ENCODE measurements at places on chromosomes 7 and 10.

GRCh38 chr7:69800495-69800894 lies 202.2 kb downstream of the AUTS2 start:
- no peak for DNase-seq

GRCh38 chr7:87806150-87806549 lies 70.0 kb downstream of the SLC25A40 start:
- no peak for DNase-seq

- no peak for DNase-seq
Measured at GRCh38 chr7:45410893-45411292, 163.3 kb upstream of the ADCY1 start.

DNA sequence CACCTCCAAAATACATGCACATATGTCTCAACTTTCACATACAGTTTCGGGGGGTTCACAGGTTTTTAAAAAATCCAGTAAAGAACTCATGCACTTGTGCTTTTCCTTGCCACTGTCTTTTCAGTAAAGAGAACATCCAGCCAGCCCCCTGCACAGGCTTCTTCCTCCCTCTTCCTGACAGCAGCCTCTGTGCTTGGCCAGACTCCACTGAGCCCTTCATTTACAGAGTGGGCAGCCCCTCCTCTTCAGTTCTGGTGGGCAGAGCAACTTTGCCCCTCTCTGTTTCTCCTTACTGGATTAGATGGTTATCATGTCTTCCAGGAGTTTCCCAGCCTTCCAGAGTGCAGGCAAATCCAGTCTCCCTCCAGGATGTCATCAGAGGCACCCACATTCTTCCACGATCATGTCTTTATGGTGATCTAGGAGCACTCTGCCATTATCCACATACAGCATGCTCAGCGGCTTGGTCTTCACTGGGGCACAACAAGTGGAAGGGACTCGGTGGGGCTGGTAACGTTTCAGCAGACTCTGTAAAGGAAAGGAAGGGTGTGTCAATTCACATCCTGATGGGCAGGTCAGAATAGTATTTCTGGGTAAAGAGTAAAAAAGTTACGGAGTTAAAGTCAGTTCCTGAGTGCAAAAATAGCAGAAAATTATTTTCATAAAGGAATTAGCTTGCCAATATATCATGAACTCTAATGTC lies 8.8 kb downstream of the NODAL start:
- no peak for DNase-seq

- no peak for DNase-seq
Measured at GRCh38 chr10:119448628-119449584, 93.6 kb downstream of the RGS10 start.

GRCh38 chr10:102211615-102212299 lies 14.3 kb upstream of the ELOVL3 start:
- no peak for DNase-seq

DNA sequence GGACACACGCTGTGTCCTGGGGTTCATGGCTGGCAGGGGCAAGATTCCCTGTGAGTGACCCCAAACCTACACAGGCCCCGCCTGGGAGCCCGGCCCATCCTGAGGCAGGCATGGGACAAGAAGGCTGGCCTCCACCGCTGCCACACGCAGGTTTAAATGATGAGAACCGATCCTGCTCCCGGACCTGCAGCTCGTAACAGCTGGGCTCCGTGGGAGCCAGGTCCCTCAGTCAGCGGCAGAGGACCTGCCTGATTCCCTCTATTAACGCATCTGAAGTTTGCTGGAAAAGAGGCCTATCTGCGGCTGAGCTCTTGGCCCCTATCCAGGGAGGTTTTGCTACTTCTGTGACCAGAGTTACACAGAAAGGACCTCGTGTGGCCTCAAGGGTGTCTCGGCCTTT lies 112.3 kb downstream of the VIPR2 start:
- DNase-seq: no peak

DNA sequence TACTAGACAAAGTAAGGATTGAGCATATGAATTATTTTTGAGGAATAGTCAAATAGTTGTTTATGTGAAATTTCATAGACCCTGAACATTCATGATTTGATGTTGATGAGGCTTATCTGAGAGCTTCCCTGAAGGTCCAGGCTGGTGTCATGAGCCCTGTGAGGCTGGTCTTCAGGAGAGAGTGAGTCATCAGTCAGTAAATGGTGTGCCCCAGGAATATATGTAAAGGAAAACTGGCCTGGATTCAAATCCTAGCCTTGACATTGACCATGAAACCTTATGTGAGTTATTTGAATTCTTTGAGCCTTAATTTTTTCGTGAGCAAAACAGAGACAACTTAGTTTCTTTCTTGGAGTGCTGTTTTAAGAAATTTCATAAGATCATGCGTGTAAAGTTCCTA lies 6.2 kb downstream of the TMEM236 start:
- no peak for DNase-seq

DNA sequence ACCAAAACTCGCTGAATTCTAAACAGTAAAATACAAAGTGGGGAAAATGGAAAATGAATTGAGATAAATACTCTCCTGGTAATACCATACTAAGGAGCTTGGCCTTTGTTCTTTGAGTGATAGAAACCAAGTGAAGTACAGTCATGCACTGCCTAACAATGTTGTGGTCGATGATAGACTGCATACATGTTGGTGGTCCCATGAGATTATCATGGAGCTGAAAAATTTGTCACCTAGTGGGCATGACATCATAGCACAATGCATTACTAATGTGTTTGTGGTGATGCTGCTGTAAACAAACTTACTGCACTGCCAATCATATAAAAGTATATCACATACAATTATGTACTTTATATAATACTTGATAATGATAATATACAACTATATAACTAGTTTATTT lies 419.1 kb downstream of the ARL4A start:
- DNase-seq: peak; percentile 45

DNA sequence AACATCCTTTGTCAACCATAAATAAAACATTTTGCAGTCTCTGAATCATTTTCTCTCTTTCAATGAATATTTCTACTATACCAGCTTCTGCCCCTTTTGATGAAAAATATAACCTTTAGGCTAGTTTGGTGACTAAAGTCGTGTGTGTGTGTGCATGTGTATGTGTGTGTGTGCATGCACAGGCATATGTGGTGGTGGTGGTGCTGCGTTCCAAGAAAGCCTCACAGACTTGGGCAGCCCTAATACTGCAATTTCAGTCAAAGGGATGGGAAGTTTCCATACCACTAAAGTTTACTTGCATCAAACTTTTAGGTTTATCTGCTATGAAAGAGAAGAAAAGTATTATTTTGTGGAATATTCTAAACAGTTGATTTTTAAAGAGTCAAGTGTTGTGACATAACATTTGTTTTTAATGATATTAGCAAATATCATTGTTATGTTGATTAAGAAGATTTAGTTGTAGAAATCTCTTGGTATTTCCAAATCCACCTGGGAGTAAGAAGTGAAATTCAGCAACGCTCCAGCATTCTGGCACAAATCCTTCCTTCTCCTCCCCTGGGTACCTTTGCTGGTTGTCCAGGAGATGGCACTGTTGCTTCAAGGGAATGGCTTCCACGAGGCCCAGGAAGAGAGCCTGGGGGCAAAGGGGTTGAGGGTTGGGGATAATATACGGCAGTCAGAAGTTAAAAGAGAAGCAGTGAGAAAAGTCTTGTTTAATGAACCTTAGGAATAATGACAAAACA lies 41.5 kb downstream of the ASB4 start:
- DNase-seq: peak; percentile 58

GRCh38 chr7:42053834-42054233 lies 183.2 kb downstream of the GLI3 start:
- DNase-seq: peak; percentile 38

GRCh38 chr7:4725014-4725849 lies 43.1 kb downstream of the FOXK1 start:
- DNase-seq: peak; percentile 89

GRCh38 chr10:15588635-15589508 lies 130.8 kb downstream of the ITGA8 start:
- DNase-seq: no peak

DNA sequence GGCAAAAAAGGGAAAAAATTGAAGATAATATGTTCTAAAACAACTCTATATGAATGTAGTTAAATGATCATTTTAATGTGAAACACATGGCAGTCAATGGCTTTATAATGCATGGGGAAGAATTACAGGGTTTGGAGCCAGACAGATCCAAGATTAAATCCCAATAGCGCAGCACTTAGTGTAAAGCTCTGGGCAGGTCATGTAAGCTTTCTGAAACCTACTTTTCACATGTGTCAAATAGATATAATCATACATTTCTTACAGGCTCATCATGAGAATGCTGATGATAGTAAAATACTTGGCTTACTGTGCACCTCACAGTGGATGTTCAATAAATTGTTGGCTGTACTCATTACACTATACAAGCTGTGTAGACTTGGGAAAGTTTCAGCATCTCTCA lies 48.0 kb upstream of the ZNF365 start:
- DNase-seq: no peak

DNA sequence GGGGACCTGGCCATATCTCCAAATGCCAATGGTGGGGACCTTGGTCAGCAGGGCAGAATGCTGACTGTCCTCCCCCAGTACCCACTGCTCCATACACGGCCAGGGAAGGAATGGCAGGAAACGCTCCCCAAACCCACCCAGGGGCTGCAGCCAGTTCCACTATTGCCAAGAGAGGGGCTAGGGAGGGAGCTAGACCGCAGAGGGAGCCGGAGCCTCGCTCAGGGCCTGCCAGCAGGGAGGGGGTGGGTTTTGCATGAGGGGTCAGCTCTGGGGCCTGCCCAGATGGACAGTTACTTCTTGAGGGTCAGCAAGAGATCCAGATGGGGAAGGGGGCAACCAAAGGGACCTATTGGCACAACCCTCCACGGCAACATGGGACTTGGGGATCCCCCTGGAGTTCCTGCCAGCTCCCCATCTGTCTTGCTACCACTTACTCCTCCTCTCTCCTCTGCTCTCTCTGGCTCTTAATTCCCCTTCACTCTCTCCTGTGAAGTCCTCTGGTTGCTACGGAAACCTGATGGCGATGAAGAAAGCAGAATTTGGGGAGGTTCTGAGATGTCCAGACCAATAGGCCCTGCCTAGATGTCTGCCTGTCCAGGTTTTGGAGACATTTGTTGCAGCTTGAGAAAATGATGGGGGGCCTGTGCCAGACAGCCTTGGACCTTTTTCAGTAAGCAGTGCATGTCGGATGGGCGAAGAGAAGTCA lies 12.6 kb downstream of the FGF8 start:
- DNase-seq: no peak

DNA sequence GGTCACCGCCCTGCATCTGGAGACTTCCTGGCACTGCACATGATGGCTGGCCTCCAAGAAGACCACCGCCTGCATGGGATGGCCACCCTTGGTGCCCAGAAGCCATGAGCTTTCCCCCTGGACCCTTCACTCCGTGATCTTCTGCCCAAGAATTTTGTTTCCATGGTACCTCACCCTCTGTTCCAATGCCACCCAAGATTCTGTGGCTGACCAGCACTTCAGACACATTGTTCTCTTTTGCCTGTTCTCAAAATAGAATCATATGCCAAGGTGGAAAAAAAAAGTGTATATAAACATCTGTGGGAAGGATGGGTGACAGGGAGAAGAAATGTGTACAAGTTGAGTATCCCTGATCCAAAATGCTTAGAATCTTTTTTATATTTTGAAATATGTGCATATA lies 12.1 kb downstream of the HTR7 start:
- DNase-seq: no peak

Measured in LHCN-M2 (cell line).